ENCODE measurements at places on chromosomes 16 and 17.

DNA sequence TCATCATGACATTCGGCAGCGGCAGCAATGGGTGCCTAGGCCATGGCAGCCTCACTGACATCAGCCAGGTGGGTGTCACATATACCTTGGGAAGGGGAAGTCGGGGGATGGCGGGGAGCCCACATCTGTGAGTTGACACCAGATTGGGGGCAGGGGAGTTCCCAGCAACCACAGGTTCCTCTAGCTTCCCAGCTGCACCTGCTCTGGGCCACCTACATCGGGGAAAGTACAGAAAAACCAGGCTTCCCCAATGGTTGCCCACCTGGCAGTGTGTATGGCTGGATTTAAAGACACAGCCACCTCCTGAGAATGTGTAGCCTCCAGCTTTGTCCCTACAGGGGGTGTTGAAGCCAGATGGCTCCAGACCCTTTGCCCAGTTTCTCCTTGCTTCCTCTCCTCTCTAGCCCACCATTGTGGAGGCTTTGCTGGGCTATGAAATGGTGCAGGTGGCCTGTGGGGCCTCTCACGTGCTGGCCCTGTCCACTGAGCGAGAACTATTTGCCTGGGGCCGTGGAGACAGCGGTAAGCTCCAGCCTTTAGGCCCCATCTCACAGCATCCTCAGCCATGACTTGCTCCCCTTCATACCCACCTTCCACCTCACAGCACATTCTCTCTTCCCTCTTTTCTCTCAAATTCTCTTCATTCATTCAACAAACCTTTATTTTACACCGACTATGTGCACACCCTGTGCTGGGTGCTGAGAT lies 5.0 kb upstream of the TRAF4 start:
- DNase-seq = no peak

DNA sequence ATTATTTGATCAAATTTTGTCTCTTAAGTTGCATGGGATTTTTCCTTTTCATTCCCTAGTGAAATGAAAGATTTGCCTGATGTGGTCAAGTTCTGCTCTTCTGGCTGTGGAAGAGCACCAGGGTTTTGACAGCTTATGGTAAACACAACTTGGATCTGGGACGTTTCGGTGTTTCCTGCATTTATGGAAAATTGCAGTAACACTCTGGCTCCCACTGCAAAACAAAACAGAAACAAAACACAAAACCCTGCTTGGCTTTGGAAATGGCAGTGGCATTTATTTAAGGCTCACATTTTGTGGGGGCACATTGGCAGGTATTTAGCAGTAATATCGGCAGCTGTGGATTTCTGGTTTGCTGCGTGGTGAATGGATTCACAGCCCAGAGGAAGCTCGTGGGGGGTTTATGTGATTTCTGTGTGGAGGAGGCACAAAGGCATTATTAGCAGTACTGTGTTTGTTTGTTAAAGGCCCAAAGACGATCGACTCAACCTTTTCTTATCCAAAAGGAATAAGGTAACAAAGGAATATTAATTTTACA lies 377.8 kb downstream of the SNX29 start:
- DNase-seq = no peak

- DNase-seq = no peak
These were observed 68.2 kb downstream of the SREBF1 start for GRCh38 chr17:17768424-17769088.

- DNase-seq = no peak
These were observed 57.6 kb upstream of the KSR1 start for GRCh38 chr17:27398691-27399090.

DNA sequence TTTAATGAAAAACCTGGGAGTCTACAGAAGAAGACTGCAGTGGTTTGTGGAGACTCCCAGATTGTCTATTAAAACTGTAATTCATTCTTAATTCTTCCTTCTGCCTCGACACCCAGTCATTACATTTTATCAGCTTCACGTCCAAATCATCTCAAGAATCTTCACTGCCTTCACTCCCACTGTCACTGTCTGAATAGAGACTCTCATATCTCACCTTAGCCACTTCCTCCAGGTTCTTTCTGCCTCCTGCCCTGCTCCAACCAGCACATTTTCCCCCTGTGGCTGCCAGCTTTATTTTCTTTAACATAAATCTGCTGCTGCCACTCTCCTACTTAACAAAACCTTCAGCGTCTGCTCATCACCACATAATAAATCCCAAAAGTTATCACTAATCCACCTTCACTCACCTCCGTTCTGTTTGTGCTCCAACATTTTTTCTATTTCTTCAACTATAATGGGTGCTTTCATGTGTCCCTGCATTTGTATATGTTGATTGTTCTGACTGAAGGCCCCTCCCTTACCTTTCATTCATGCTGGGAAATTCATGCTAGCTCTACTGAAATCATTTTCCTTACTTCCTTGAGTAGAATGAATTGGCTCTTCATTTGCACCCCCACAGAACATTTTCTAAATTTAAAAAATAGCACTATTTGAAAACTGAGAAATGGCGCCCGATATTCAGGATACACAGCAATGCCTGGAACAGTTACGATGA lies 38.9 kb downstream of the KCNJ2 start:
- DNase-seq = no peak

DNA sequence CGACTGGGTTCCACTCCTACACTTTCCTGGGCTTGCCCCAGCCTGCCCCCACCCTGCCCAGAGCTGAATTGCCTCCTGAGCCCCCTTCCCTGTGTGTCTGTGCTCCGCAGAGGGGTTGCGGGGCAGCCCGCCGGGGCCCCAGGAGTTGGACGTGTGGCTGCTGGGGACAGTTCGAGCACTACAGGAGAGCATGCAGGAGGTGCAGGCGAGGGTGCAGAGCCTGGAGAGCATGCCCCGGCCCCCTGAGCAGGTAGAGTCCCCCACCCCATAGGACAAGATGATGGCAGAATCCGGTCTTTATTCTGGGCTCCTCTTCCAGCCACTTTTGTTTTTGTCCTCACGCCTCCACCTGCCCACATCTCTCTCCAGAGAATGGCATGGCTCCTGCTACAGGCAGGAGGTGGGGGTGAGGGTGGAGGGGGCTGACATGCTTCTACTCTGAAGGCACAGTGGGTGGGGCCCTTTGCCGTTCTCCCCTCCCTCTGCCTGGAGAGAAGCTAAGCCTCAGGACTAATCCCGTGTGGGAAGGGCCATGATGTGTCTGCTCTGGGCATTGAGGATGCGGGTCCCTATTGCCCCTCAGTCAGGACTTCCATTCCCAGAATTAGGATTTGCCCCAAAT lies 3.5 kb downstream of the ACBD4 start:
- DNase-seq = no peak

DNA sequence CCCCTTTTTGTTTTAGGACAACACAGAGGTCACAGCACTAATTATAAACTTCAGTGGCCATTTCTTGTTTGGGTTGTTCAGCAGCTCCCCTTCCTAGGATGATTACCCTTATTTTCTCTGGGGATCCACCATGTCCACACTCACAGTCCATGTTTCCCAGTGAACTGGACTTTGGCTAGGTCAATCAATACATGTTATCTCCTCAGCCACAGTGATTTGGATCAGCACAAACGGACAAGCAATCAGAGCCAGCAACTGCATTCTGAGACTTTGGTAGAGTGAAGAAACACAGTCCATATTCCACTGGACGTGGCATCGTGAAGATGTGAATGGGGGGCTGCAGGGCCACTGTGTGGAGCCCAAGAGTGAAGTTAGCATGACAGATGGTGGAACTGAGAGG lies 4.6 kb downstream of the TMEM220 start:
- DNase-seq = no peak

DNA sequence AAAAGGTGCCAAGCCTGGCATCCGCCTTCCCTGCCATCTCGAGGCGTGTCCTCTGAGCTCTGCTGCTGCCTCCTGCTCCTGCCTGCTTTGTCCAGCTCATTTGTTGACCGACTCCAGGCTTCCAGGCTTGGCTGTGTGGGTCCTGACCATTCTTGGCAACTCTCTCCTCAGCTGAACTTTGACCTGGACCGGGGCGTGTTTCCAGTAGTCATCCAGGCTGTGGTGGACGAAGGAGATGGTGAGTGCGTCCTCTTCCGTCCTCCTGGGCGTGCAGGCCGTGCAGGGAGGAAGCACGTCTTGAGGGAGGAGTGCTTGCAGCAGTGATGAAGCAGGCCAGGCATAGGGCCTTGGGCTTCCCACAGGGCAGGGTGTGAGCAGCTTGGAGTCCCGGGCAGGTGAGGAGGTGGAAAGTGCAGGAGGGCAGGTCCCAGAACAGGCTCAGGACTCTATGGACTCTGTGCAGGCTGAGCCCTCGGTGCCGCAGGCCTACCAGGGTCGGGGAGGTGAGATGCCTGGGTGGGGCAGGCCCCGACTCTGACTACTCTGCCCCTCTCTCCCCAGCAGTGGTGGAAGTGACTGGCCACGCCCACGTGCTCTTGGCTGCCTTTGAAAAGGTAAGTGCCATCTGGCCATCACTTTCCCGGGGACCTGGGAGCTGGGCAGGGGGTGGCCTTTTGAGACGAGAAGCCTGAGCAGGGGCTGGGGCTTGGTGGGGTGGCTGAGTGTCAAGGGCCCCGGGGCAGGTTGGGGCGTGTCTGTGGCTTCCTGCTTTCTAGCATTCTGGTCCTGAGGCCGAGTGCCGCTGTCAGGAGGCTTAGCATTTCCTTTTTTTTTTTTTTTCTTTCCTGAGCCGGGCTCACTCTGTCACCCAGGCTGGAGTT lies 28.6 kb upstream of the NUDT16L1 start:
- no peak for DNase-seq

GRCh38 chr16:74888888-74889287 lies 96.0 kb downstream of the WDR59 start:
- DNase-seq = no peak

GRCh38 chr17:39555368-39555767 lies 52.4 kb downstream of the NEUROD2 start:
- no peak for DNase-seq

DNA sequence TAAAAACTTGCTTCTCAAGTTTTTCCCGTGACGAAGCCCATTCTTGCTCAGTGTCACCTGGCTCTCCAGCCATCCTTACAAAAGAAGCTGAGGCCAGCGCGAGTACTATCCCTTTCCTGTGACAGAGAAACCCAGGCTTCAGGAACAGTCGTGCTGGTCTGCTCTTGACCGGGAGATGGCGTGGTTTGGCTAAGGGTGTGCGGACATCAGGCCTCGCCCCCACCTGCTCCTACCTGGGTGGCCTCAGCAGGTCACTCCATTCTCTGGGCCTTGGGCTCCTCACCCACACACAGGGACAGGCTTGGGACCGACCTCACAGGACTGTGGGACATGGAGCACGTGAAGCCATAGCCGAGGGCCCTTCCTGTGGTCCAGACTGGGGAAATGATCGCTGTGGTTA lies 75.2 kb upstream of the CIBAR2 start:
- no peak for DNase-seq

GRCh38 chr16:17476414-17477259 lies 5.9 kb upstream of the XYLT1 start:
- DNase-seq = peak; percentile 72

DNA sequence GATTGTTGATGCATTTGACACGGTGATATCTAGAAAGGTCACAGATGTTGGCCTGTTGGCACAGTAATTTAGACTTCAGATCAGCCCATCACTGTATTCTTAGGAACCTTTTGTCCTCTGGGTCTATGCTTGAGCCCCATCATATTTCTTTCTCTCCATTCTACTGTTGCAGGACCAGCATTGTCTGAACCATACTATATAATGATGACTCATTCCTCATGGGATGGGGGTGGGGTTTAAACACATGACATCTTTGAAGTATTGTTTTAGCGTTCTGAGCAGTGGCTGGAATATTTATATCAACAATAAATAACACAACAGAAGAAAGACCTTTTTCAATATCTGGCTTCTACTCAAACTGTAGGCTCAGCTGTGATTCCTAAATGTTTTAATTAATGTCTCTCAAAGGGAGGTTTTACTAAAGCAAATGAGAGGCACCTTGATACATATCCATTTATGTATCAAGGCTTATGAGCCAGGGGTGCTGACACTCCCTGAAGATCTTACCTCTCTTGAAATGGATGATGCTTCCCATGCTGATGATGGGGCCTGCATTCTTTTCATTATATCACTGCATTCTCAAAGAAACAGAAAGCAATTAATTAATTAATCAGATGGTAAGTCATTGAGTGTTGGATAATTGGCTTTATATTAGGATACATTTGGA lies 379.0 kb upstream of the GOT2 start:
- no peak for DNase-seq

GRCh38 chr16:72959301-72959996 lies 88.5 kb downstream of the ZFHX3 start:
- no peak for DNase-seq

DNA sequence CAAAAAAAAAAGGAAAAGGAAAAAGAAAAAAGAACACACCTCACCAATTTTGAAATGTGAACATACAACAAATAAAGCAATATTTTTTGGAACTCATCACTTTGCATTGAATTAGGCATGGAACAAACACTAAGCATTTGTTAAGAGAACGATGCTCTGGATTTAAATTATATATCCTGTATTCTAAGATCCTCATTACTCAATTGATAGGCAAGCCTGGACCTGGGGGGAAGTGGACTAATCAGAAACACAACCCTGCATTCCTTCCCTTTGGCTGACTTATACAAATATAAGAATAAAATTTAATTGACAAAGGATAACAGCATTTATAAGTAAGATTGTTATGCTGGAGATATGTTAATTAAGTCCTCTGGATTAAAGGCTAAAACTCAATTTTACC lies 2.2 kb downstream of the GJC1 start:
- DNase-seq = peak; percentile 20

DNA sequence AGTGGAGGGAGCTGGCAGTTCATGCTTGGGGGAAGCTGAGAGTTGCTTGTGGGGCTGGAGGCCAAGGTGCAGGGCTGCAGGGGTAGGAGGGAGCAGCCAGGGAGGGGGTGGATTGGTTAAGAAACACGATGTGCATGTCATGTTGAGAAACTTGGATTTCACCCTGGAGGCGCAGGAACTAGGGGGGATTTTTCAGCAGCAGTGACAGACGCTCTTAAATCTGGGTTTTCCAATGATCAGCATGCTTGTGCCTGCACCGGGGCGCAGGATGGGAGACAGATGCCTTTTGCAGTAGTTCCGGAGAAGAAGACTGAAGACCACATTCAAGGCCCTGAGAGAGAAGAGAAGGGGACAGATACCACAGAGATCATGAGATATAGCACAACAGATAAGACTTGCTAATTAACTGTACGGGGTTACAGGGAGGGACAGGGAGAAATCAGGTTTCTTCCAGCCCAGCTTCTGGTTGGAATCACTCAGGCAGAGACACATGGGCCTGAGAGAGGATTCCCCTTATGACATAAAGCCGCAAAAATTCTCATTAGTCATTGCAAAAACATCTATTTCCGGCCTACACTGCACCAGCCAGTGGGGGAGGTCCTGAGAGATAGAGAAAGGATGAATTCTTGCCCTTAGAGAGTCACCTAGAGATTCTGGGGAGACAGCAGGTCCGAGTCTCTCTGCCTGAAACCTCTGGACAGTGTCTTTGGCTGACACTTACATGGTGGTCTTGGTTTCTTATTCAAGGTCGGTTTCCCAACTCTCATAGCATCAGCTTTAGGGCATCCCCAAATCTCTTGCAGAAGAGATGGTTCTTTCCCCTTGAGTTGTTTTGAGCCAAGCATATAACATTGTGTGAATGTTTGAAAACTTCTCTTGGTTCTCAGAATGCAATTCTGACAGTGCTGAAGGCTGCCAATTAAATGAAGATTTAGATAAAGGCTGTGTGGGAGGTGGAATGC lies 27.1 kb downstream of the CDH13 start:
- DNase-seq = peak; percentile 91
